Stimulated activated CD8-positive, alpha-beta memory T cell treated with anti-CD3 and anti-CD28 coated beads, Interleukin-15, amount 100 ng/mL, for 4 hours (primary cell): ENCODE measurements at places on chromosomes 7 and 10.

DNA sequence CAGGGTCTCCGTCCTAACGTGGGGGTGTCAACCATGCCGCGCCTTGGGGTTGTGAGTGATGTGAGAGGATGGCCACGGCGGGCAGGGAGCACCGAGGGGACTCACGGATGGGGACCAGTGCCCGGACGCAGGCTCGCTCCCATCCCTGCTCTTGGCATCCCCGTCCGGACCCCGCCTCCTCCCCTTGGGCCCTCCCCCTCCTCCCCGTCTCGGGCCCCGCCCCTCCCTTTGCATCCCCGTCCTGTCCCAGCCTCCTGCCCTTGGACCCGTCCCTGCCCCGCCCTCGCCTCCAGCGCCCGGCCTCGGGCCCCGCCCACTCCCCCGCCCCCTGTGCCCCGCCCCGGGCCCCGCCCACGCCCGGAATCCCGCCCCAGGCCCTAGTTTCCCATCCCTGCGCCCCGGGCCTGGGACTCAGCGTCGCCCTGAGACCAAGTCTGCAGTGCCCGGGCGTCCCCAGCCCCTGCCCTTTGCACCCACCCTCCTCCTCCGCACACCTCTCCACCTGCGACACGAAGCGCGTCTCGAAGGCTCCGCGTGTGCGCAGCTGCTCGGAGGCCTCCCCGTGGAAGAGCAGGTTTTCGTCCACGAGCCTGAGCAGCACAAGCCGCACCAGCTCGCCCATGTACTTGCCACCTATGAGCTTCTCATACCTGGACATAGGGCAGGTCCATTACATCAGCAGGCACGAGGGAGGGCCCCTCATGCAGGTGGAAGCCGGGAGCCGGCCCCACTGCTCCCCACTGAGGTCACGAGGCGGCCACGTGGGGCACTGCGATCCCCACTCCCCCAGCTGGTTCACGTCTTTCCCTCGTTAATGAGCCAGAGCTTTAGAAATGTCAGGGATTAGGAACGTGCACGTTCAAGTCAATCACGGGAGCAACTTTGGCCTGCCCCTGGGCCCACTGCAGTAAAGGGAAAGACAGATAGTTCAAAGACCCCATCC lies 5.1 kb upstream of the MYL7 start:
- DNase-seq: peak; percentile 10

DNA sequence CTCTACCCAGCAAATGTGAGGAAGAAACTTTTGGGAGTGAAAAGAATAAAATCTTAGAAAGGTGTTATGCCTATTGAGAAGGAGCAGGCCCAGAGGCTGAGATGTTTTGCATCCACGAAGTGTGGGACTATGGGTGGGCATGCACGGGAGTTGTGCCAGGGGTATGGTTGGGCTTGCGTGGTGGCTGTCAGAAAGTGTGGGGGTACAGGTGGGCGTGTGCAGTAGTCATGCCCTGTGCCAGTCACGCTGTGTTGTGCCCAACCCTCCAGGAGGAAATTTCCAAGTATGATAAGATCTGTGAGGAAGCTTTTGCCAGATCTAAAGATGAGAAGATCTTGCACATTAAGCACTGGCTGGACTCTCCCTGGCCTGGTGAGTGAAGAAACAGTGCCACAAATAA lies 52.9 kb upstream of the ZMIZ2 start:
- DNase-seq: no peak

- DNase-seq: no peak
Measured at GRCh38 chr7:53603461-53603860, 568.0 kb downstream of the POM121L12 start.

GRCh38 chr7:116252249-116252648 lies 41.9 kb downstream of the TES start:
- DNase-seq: no peak

- DNase-seq: no peak
Measured at GRCh38 chr10:73232887-73233286, 14.2 kb downstream of the DNAJC9 start.

- DNase-seq: no peak
Measured at GRCh38 chr10:109960682-109961081, 37.4 kb upstream of the XPNPEP1 start.

GRCh38 chr7:74345970-74346369 lies 56.8 kb downstream of the CLIP2 start:
- DNase-seq: no peak

GRCh38 chr7:54981913-54982312 lies 36.9 kb upstream of the EGFR start:
- no peak for DNase-seq

DNA sequence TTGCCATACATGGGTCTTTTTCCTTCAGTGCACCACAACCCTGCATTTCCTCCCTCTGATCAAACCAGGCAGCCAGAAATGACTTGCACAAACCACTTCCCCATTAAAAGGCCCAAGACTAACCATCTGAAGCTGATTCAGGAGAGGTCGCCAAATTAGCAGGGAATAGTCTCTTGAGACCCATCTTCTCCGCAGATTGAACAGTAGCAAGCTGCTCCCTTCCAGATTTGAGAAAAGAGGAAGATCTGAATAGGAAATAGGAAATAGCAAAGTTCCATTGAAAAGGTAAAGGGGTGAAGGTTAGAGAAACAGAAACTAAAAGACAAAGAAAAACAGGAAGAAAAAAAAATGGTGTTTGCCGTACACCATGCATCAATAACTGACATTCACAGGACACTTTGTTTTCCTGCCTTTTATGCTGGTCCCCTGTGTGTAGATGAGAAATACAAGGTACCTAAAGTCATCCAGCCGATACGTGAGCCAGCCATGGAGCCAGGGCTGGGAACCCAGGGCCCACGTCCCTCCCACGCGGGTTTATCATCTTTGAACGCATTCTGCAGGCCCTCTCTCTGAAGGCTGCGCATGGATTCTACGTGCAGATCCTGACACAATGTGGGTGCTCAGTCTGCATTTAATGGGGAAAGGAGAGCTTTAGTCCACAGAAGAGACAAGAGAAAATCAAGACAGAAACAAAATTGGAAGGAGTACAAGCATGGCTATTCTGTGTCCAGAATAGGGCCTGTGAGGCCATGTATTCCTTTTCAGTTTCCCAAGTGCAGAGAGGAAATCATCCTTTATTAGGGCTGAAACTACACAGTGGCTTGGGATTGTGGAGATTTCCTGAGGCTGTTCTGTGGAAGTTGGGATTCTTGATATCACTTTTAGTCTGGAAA lies 268.4 kb upstream of the NPVF start:
- DNase-seq: no peak

DNA sequence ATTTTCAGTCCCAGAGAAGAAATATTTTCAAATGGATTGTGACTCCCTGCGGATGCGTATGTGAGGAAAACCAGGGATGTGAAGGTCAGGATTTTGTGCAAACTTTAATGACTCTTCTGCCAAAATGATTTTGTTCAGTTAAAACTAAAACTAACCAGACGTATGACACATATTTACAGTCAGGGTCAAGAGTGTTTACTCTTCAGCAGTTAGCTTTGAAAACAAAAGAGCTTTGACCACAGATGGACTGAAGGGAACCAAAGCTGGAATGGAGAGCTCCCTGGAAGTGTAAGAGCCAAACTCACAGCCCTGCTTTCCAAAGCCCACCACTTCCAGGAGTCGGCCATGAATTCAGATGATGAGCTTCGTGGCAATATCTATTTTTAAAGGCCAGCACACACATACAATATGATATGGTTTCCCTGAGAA lies 15.5 kb downstream of the SVIL start:
- DNase-seq: no peak

DNA sequence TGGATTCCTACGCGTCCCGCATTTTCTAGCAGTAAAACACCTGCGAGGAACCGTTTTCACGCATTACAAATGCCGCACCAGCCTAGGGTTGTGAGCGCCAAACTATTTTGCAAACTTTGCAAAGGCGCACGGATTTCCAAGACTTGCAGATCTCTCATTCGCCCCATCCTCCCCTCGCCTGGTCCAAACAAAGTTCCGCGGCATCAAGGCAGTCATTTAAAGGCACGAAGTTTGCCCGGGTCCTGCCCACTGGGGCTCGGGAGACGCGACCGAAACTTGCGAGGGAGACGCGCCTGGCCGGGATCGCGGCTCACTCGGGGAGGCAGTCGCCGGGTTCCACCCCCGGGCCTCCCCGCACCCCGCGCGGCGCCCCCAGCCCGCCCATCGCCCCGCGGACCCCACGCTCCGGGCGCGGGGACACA lies 613 bp downstream of the USP6NL start:
- no peak for DNase-seq

GRCh38 chr10:5497289-5497688 lies 2.1 kb downstream of the CALML5 start:
- no peak for DNase-seq

DNA sequence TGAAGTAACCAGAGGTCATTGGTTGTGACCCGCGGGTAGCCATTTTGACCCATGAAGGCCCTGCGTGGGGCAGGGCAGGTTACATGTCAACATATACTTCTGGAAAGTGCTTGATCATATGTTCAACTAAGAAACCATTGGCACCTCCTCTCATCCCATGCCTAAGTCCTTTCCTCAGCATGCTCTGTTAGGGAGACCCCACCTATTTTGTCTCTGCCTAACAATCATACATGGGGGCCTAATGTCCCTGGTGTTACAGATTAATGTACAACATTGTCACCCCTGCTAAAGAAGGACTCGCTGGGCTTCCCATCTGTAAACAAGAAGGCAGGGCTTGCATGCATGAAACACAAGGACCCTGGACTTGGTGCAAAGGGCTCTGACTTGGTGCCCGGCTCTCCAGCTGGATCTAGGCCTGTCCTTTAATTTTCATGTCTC lies 133.7 kb upstream of the TNS3 start:
- no peak for DNase-seq

GRCh38 chr7:157046681-157047080 lies 36.2 kb upstream of the MNX1 start:
- no peak for DNase-seq

DNA sequence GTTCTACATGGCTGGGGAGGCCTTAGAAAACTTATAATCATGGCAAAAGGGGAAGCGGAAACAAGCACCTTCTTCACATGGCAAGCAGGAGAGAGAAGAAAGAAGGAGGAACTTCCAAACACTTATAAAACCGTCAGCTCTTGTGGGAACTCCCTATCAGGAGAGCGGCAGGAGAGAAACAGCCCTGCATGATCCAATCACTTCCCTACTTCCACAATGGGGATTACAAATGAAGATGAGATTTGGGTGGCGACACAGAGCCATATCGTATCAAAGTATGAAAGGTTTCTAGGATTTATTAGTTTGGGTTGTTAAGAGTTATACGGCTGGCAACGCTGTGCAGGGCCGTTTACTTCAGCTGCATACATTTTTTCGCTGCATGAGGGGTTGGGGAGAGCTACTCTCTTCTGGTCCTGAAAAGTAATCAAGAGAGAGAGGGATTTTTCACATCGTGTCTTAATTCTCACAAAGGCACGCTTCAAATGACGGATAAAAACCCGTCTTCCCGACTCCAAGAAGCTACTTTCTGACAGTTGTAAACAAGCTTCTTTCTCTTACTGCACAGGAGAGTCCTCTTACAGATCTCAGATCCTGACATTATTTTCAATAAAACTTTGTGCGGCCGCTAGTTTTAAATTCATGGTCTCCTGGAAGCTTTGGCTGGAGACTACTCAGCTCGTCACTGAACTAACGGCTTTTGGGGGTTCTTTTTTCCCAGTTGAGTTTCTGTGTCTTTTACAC lies 751 bp upstream of the GTPBP10 start:
- DNase-seq: no peak

DNA sequence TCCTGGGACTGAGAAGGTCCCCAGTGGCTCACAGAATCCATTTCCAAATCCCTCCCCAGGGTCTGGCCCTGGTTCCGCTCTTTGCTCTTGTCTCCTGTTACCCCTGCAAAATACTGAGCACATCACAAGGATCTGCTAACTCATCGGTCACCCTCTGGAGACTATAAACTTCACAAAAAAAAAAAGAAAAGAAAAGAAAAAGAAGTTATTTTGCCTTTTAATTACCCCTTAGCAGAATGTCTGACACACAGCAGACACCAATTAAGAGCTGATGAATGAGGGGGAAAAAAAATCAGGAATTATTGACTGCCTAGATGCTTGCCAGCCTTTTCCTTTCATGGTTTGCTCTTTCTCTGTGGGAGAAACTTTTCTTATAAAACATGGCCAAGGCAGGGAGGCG lies 578.7 kb downstream of the GRID1 start:
- DNase-seq: no peak

- no peak for DNase-seq
Measured at GRCh38 chr7:144736880-144737493, 98.9 kb downstream of the TPK1 start.
